ENCODE measurements at places on chromosomes 1 and 21. TPM values are rescaled to one million over a fixed set of nuclear protein-coding genes. Genes with fewer than 3 reads are reported as not detected.

- no peak for DNase-seq
Measured at GRCh38 chr21:45562402-45562801, 20.2 kb upstream of the SLC19A1 start.

DNA sequence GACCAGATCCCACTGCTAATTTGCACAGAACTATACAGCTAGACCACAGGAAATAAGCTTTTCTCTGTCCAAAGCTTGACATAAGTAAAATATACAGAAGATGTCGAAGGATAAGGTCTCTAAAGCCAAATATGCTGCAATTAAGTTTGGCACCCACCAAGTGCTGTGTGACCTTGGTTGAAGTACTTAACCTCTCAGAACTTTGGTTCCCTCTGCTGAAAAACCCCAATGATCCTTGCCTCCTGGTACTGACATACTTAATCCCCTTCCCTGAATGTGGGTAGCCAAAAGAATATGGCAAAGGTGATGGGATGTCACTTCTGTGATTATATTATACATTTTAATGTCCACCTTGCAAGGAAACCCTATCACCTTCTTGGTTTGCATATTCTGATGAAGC is 290.5 kb downstream of the VAV3 start:
- no peak for DNase-seq

GRCh38 chr1:148309940-148310500 is 157.9 kb upstream of the NBPF11 start:
- DNase-seq, result no peak

- no peak for DNase-seq
Measured at GRCh38 chr21:35563885-35564451, 496.4 kb downstream of the SETD4 start.

- no peak for DNase-seq
Measured at GRCh38 chr1:181135815-181136737, 47.6 kb downstream of the IER5 start.

DNA sequence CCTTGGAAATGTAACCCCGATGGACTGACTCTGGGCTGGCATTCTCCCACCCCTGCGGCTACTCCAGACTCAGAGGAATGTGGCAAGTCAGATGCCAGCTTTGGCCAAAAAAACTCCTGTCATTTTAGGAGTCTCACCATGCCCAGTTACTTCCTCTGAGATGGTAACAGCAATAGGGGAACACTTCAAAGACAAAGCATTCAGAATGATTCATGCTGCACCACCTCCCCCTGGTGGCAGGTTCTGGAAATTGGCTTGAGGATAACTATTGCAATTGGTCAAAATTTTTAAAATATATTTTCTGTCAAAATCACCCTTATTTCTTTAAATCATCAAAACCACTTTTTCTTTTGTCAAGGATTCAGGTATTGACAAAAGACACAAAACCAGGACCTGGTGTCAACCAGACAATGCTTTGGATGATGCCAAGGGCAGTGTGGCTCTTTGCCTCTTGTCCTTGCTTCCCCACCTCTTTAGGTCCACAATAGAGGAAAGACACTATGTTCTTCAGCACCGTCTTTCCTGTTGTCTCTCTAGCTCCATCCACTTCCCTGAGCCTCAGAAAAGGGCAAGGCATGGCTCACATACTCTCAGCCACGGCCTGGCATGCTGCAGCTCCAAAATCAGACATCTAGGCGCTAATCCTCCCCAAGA is 9.9 kb upstream of the CDCA8 start:
- peak; percentile 85 for DNase-seq

- DNase-seq, result no peak
Measured at GRCh38 chr1:214506972-214507431, 44.4 kb downstream of the PTPN14 start.

SLAMF6 gene
- not detected for total RNA-seq

ARHGEF16 gene
- total RNA-seq, result 20.3 TPM

DNA sequence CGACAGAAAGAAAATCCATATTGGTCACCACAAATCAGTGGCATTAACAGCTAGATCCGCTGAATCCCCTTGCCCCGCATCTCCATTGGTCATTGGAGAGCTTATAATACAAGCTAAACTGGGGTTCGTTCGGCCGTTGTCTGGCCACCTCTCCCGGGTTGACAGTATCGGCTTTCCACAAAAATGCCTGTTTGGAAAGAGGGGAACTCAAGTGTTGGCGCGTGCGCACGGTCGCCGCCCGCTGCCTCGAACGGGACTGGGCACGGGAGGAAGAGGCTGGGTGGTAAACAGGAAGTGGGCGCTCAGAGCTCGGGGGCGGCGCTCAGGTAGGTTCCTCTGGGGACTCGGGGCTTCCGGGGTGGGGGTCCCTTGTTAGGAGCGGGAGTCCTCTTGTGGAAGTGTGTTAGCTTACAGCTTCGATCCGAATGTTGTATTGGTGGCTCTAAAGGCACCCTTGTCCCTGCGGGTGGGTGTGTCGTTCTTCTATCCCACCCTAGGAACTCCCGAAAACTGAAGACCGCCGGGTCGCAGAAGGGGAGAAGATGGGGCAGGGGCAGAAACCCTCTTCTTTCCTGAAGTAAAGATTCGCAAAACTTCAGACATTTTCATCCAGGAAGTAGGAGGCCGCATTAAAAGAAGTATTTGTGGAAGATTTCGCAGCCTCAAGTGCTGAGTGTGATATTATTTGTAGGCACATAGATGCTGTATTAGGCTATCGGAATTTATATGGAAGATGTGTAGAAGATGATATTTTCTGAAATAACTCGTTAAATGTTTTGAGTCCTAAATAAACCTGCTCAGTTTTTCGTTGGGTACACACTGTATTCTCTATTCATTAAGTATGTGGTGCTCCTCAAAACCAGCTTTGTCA is 962 bp downstream of the BROX start:
- DNase-seq, result peak; percentile 82

DNA sequence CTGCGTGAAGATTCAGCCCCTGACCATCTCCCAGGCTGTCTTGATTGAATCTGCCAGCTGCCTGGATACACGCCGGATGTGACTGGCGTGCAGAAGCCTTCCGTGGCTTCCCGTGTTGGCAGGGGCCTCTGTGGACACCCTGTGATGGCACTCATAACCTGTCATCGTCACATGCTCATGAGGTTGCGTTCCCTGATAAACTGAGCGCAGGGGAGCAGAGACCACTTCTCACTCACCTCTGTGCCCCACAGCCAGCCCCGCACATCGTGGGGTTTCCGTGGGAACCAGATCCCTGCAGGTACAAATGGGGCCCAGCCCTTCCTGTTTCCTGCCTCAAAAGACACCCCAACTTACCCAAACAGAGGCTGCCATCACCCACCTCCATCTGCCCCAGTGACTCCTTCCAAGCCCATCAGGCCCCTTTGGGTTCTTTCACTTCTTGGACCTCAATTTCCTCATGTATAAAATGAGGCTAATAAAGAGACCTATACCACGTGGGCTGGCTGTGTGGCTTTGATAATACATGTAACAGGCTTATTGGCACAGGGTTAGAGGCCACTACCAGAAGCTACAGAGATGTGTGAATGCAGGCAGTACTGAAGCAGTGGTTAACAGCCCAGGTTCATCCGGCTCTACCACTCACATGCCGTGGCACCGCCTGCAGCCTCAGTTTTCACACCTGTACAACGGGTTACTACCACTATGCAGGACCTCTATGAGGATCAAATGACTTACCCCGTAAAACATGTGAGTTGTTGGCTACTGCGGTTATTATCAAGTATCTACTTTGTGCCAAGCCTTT is 23.6 kb downstream of the HTR6 start:
- no peak for DNase-seq

DNA sequence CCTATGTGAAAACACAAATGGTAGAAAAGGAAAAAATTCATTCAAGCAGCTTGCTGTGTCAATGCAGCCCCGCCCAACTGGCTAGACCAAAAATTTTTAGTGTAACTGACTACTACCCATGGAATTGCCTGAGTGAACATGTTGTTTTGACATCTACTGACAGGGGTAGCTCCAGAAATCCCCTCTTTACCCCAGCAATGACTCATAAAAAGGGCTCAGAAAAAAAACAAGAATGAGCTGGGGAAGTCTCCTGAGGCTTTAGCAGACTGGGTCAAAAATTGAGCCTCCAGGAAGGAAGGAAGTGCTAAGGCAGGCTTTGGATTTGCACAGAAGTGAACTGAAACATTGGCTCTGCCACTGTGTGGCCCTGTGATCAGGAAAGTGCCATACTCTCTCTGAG is 24.4 kb upstream of the FGGY start:
- DNase-seq, result no peak

CLEC20A gene
- not detected for total RNA-seq
